ENCODE measurements at places on chromosomes 13 and 19. TPM values are rescaled to one million over a fixed set of nuclear protein-coding genes. Genes with fewer than 3 reads are reported as not detected.

TPTE2 gene
- polyA plus RNA-seq: 0.17 TPM

GRCh38 chr13:20128459-20128931 is 32.4 kb downstream of the GJA3 start:
- DNase-seq: no peak

- DNase-seq: peak; percentile 80
Observed at GRCh38 chr13:23980160-23980551, 82.9 kb upstream of the C1QTNF9B start.

GRCh38 chr13:23672616-23673015 is 102.4 kb downstream of the TNFRSF19 start:
- no peak for DNase-seq

DNA sequence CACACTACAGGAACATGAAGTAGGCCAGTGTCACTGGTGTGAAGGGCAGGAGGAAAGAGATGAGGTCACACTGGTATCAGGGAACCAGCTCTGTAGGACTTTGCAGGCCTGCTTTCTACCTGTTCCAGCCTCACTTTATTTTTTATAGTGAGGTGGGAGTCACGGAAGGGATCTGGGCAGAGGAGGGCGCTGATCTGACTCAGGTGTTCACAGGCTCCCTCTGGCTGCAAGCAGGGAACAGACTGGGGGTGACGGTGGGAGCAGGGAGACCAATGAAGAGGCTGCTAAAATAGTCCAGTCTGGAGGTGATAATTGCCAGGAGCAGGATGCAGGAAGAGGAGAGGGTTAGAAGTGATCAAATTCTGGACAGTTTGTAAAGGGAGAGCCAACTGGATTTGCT is 2.8 kb downstream of the THAP8 start:
- no peak for DNase-seq

- no peak for DNase-seq
Observed at GRCh38 chr19:52536448-52536800, 9.0 kb downstream of the ZNF808 start.

All from renal cortex interstitium (tissue), 15 donors.